ENCODE measurements at places on chromosomes 3 and 15.

DNA sequence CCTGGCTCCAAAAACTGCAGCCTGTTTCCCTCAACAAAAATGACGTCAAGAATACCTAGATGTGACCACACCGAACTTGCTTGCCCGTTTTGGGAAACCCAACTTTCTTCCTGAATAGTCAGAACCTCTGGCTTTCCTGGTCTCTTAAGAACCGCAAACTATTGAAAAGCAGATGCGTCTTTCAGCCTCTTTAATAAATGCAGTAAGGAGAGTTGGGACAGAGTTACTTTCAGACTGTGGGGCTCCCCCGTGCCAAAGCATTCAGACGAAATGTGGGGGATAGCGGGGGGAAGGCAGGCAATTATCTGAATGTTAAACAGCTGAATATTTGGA, 1.2 kb upstream of the PROK2 start:
- no peak for DNase-seq

GRCh38 chr3:10757821-10758130, 58.3 kb upstream of the SLC6A11 start:
- no peak for DNase-seq

GRCh38 chr3:114456742-114457141, 162.9 kb downstream of the TIGIT start:
- DNase-seq: no peak

DNA sequence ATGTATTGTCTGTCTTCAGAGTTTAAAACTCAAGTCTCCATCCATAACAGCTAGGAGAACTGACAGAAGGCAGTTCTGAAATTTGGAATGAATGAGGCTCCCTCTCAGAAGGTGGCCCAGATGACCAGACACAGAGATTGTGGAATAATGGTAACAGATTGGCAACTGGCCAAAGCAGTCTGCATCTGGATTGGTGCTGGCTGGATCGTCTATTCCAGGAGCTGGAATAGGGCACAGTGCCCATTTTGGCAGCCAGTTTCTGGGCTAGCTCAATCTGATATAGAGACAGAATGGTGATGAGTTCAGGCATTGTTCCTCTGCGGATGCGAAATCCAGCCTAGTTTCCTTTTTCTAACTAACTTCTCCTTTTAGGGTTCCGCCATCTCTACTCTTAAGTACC, 851.7 kb downstream of the PDCD6IP start:
- no peak for DNase-seq

DNA sequence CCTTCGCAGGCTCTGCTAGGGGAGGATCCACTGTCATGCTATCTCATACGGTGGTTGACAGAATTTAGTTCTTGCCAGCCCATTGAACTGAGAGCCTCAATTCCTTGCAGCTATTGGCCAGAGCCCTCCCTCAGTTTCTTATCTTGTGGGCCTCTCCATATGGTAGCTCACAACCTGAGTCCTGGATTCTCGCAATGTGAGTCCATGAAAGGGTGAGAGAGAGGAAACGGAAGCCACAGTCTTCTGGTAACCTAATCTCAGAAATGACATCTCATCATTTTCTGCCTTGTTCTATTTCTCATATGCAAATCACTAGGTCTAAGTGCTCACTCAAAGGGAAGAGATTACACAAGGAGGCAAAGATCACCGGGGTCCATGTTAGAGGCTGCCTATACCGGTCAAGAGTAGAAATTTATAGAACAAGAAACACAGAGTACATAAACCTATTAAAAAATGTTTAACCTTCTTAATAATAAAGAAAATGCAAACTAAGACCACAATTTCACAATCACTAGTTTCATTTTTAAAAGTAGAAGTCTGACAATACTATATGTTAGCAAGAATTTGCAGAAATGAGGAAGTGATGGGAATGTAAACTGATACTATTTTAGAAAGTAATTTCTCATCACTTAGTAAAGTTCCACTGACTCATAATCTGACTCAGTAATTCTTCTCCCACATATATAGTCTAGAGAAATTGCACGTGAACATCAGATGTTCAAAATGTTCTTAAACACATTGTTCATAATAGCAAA, 378.4 kb upstream of the AGTR1 start:
- DNase-seq: no peak

GRCh38 chr3:158463556-158463955, 107.4 kb upstream of the MLF1 start:
- no peak for DNase-seq

DNA sequence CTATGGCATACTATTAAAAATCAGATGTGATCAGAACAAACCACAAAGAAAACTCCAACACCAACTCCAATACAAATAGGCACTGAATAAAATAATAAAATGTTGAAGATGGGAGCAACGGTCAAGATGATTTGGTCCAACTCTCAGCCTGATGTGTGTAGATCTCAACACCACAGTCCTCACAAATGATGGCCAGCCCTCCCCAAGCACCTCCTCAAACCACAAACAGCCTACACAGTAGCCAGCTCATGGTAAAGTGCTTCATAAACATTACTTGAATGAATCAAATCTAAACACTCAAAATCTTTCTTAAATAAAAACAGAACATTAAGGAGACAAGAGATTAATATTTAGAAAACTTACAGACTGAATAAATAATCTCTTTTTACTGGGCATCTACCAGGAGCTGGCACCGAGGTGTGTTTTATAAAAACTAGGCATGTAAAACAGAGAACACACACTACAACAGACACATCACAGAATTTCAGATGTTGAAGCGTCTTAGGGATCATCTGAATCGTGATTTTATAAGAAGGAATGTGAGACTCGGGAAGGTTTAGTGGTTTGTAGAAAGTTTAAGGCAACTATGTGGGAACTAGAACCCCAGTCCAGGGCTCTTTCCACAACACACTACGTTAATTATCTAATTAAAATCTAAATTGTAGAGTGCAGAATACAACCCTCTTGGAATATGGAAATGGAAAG, 102.4 kb downstream of the MYLK start:
- no peak for DNase-seq

GRCh38 chr3:20527368-20527767, 341.4 kb upstream of the SGO1 start:
- DNase-seq: no peak

- no peak for DNase-seq
Observed at GRCh38 chr3:141051443-141052200, 475 bp downstream of the SPSB4 start.

- no peak for DNase-seq
Observed at GRCh38 chr3:188827103-188827502, 344.7 kb upstream of the TPRG1 start.

GRCh38 chr3:45656575-45657363, 32.4 kb upstream of the SACM1L start:
- DNase-seq: peak; percentile 65

GRCh38 chr15:58518626-58519025, 86.8 kb downstream of the LIPC start:
- DNase-seq: no peak

DNA sequence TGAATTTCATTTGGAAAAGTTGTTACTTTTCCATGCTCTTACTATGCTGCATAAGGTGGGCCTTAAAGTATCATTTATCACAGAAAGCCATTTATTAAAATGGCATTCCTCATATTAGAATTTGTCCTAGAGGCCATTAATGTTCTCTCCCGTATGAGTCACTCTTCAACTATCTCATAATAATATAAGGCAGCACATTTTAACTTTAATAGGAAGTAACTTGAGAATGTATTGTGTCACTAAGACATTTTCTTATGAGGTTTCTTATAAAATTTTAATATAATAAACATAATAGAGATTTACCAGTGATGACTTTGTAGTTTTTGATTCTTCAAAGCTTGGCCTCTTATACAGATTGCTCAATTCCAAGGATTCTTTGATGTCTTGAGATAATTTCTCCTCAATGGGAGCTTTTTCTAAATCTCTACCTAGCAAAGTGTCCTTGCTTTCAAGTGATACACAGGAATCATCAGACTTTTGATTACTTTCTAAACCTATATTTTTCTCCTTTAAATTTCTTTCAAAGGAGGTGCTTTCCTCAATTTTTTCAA, 74.7 kb downstream of the ZBBX start:
- no peak for DNase-seq

DNA sequence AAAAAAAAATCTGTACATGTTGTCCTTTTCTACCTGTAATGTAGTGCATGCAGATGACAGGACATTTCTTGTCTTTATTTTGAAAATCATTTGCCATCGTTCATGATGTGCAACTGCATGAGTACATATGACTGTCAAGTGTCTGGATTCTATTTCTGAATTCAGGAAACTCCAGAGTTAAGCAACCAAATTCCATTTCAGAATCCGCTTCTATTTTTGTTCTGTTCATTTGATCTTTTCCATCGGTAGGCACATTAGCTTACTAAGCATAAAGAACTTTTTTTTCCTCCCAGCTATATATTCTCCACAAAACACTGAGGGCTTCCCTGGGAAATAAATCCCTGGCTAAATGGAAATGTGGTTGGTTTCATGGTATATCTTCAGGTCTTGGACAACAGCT, 365.6 kb downstream of the PTPRG start:
- DNase-seq: no peak

GRCh38 chr15:29095746-29096145, 173.9 kb downstream of the NSMCE3 start:
- DNase-seq: no peak

DNA sequence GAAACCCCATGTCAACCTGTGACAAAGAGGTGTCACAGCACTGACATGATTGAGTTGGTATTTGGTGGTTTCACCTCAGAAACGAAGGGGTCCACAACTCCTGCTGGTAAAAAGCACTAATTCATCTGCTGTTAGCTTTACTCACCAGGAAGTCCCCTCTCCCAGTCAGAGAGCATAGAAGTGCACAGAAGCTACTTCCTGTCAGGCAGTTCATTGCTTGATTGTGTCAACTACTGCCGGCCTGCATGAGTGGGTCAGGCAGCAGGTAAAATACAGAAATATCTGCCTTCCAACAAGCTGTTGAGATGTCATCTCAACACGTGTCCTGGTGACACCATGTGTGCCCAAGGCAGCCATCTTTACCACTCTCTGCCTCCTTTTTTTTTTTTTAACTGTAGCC, 596.6 kb upstream of the NR2F2 start:
- no peak for DNase-seq

DNA sequence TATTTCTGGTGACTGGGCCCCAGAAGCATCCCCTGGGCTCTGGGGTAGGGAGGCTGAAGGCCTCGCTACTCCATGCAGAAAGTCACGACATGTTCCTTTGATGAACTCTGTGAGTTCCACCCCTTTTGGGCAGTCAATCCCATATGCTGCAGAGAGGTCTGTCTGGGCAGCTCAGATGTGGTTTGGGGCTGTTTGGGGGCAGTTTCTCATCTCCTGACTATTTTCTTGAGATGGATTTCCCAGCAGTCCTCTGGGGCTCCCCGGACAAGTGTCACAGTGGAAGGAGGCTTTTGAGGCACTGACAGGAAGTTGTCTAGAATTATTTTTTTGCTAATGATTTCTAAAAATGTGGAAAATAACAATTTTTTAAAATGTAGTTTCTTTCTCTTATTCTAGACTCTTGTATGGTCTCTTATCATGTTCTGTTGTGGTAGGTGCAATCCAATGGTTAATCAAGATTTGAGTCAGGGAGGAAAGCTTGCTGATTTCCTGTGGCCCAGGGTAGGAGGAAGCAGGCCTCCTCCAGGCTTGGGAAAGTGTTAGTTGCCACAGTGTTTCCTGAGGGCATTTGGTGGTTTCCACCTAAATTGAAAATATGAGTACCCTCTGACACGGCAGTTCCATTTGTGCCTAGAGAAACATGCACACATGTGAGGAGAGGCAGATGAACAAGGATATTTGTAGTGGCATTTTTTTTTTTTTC, 19.9 kb upstream of the TATDN2 start:
- DNase-seq: no peak

- no peak for DNase-seq
Observed at GRCh38 chr15:79743032-79743431, 153.8 kb downstream of the MTHFS start.

- DNase-seq: no peak
Observed at GRCh38 chr3:35257641-35258040, 381.7 kb upstream of the ARPP21 start.

GRCh38 chr3:38119821-38120692, 16.9 kb downstream of the ACAA1 start:
- no peak for DNase-seq

GRCh38 chr3:74500257-74500656, 114.2 kb downstream of the CNTN3 start:
- no peak for DNase-seq

GRCh38 chr3:193174140-193174539, 66.9 kb upstream of the PLAAT1 start:
- DNase-seq: no peak

DNA sequence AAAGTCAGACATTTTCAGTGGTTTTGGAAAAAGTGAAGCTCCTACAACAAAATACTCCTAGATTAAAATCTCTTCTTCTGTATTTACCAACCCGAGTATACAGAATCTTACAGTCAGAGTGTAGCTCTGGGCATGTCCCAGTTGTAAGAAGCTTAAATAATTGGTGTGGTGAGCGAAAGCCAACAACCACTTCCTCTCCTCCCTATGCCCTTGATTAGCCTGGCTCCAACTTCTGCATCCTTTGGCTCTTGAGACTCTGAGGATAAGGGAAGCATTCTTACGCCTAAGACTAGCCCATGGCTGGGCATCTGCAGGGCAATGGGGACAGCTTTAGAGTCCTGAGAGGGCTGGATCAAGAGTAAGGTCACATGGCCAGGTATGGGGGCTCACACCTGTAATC, 25.5 kb downstream of the RFT1 start:
- DNase-seq: no peak

GRCh38 chr15:27592036-27592760, 506.9 kb downstream of the OCA2 start:
- DNase-seq: no peak

DNA sequence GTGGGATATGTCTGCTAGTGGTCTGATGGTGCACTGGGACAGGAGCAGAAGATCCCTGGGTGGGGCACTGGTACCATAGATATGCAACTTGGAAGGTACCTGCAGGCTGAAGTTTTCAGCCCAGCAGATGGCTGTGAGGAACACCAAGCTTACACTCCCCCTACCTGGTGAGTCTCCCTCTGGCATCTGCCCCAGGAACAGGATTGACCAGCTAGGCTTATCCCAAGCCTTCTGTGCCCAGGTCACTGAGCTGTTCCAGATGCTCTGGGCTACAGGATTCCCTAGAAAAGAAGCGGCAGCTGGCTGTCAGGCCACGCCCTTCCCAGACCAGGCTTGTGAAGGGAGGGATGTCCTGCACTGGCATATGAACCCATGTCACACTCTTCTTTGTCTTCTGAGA, 1130.0 kb downstream of the NAALADL2 start:
- DNase-seq: no peak

GRCh38 chr15:100807028-100807427, 72.6 kb upstream of the ALDH1A3 start:
- no peak for DNase-seq

- DNase-seq: no peak
Observed at GRCh38 chr3:71341721-71342120, 241.8 kb downstream of the FOXP1 start.

All from activated CD8-positive, alpha-beta memory T cell treated with anti-CD3 and anti-CD28 coated beads for 1 hour (primary cell).